ENCODE measurements at places on chromosomes 3 and 15.

DNA sequence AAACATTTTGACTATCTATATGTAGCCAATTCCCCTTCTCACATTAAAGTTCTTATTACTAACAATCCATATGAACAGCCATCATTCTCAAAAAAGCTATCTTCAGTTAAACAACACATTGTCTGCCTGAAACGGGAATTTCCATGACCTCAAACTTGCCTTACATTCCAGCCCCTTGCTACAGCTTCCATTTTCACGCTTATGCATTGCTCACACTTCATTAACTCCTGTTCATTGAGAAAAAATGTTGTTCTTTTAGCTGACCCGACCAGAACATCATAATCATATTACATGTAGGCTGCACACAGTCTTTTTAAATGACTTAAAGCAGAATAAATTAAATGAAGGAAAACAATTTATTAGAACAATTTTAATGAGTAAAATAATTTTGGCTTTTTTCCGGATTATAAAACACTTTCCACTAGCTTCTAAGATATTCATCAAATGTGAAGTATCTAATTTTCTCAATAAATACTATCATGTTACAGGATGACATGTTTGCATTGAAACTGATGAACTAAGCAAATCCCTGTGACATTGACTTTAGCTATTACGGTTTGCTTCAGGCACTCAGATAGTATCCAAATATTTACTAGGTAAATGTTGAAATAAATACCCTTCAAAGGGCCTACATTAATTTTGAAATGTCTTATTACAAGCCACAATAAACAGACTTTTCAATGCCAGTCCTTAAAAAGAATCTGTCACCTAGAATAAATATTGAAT lies 49.9 kb downstream of the P3H2 start:
- no peak for DNase-seq

- peak; percentile 64 for DNase-seq
Measured at GRCh38 chr15:63501256-63502089, 2.9 kb upstream of the USP3 start.

GRCh38 chr3:54349231-54349652 lies 226.9 kb downstream of the CACNA2D3 start:
- DNase-seq, result no peak

- DNase-seq, result no peak
Measured at GRCh38 chr3:100525753-100526612, 33.6 kb downstream of the TMEM45A start.

DNA sequence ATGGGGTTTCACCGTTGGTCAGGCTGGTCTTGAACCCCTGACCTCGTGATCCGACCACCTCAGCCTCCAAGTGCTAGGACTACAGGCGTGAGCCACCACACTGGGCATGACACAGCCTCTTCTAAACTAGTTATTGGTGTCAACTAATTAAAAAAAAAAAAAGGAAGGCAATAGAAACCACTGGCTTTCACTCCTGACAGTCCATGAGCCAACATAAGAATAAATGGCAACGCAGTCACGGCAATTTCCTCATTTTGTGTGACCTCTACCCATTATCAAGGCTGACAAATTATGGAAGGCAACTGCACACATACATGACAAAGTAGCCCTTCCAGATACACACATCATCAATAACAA lies 5.9 kb downstream of the ARHGEF3 start:
- no peak for DNase-seq

DNA sequence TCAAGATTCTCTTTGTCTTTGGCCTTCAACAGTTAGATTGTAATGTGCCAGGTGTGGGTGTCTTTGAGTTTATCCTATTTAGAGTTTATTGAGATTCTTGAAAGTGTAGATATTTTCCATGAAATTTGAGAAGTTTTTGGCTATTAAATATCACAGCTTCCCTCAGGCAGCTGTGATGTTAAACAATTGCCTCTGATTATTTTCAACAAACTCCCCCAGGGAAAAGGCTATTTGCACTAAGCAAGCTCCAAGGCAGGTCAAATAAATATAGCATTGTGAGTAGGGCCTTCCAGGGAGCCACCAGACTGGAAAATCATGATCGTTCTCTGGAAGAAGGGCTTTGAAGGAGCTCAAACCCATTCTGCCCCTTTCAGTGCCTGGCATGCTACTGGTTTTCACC lies 107.0 kb downstream of the EEFSEC start:
- no peak for DNase-seq

DNA sequence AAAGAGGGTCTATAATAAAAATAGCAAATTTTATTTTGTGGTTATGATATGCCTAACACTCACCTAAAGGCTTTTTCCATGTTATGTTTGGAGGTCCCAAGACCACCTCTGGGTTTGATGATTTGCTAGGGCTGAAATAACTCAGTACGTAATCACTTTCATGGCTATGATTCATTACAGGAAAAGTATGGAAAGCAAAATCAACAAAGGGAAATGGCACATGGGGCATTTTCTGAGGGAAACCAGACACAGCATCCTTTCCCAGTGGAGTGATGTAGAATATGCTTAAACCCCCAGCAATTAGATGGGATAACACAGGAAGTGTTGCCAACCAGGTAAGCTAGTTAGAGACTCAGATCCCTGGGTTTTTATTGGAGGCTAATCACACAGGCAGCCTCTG lies 701.6 kb upstream of the CBLB start:
- DNase-seq, result no peak

GRCh38 chr15:94639701-94640100 lies 408.3 kb downstream of the MCTP2 start:
- no peak for DNase-seq

DNA sequence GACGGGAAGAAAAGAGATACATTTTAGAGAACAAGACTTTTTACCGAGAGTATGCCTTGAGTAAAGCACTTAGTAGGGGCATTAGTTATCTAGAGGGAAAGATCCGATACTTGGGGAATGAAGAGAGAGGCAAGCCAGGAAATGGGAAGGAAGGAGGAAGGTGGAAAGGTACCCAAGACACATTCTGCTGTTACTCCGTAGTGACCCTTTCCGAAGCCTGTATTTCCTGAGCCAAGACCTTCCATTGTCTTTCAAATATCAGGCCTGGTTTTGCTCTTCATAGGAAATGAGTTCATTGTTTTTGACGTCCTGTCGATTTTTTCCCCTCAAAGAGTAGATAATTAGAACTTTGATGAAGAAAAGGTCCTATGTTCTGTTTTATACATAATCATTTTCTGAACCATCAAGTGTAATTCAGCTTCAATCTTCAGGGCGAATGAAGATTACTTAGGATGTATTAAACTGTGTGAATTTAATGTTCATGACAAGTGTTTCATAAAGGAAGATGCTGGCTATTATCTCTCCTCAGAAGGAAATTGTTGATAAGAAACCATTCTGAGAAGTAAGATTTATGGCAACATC lies 95.7 kb downstream of the PPM1L start:
- no peak for DNase-seq

DNA sequence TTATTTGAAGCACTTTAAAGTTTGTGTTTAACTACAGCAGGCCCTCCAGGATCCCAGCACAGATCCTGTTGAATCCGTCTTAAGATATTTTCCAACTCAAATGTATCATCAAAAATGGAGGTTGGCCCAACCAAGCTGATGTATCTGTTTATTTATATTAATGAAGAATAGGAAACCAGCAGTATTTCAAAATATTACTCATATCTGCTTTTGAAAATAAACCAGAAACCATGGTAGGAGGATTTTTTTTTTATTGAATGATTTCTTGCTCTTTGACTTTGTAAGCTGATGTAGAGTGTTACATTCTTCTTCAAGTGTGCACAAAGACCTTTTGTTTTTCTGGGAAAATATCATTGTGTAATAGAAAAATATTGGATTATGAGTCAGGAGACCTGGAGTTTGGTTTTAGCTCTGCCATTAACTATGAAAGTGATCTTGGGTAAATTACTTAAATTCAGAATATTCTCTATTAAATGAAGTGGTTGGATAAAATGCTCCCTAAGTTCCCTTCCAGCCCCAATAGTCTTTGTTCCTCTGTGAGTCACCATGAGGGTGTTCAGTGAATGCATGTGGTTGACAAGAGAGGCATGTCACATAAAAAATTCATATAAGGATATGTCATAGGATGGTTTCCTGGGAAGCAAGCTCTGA lies 221.3 kb upstream of the GAP43 start:
- DNase-seq, result no peak

- no peak for DNase-seq
Measured at GRCh38 chr15:80787316-80787715, 8.1 kb downstream of the CEMIP start.

DNA sequence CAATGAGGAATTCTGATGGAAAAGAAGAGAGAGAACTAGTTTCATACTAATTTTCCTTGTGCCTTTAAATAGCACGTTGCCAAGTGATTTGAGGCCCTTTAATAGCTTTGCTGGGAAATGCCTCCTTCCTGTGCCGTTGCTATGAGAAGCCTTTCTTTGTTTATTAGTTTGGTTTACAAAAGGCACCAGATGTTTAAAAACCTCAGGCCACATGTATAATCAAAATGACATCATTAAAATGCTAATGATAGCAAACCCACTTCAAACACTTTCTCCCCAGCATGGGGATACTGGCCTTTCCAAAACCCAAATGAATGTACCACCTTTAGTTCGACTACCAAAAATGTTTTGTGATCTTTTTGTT lies 50.0 kb upstream of the TBC1D23 start:
- DNase-seq, result no peak

GRCh38 chr15:99076109-99076508 lies 28.8 kb upstream of the SYNM start:
- no peak for DNase-seq

DNA sequence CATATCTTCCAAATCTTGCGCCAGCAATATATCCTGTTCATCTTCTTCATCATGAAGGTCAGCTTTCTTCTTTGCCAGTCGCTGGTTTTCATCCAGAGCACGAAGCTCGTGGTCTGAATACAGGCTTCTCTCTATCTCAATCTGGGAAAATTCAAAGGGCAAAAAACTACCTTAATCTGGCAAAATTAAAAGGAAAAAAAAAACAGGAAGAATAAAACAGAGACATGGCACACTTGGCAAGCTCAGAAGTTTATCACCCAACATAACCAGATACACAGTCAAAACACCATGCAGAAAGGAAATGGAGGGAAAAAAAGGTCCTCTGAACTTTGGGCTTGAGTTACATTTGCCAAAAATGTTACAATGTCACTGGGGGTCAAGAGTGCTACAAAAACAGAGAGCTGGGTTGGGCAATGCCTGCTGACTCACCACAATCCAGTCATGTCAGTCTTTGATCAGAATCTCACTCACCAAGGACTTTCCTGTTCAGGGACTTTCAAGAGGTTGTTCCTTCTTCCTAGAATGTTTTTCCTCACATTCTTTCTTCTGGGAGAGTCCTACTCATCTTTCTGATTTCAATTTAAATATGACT lies 1.5 kb downstream of the MRPL46 start:
- DNase-seq, result no peak

DNA sequence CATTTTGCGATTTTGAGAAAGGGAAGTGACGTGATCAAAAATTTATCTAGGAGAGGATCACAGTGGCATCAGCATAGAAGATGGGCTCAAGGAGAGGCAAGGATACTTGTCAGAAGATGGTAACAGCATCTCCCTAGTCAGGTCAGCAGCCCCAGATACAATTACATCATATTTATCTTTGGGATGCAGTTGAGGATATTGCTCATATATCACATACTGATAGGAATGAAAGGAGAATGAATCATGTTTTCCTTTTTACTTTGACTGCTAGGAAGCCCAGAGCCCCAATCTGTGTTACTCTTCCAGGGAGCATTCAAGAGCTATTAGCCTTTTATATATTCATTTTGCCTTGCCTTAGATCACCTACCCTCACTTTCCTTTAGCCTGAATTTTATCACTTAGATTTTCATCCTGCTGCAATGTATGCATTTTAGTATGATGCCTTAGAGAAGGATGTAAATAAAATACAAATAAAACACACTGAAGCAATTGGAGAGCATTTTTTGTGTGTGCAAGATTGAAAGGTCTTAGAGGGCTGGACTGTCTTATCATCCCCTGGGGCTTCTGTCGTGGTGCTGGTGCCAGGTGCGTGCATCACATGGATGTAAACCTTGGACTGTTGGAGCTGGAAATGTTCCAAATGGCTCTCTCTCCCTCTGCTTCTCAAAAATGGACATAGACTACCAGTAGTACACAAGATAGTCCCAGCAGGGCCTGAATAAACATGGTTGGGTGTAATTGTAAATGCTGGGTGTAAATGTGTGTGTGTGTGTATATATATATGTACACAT lies 40.3 kb downstream of the CORO2B start:
- no peak for DNase-seq

DNA sequence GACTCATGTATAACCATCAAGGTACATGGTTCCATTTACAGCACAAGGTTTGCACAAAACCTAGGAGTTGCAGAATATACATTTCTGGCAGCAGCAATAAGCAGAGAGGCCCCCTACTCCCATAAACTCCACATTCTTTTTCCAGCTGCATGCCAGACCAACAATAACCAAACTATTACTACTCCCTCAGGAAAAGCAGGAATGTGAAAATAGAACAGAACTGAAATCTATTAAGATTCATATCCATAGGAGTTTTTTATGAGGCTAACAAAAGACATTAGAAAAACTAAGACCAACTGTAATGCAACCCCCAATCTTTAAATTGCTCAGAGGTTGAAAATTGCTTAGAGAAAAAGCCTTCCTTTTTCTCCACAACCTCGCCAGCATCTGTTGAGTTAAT lies 27.6 kb upstream of the TOP2B start:
- DNase-seq, result no peak

All from stimulated activated naive CD4-positive, alpha-beta T cell (primary cell).